ENCODE measurements at places on chromosomes 3 and 15.
A peak's percentile ranks its signal among the peaks of the same experiment; 100 is the strongest.

- no peak for DNase-seq
Measured at GRCh38 chr3:63441262-63441661, 163.2 kb downstream of the SYNPR start.

DNA sequence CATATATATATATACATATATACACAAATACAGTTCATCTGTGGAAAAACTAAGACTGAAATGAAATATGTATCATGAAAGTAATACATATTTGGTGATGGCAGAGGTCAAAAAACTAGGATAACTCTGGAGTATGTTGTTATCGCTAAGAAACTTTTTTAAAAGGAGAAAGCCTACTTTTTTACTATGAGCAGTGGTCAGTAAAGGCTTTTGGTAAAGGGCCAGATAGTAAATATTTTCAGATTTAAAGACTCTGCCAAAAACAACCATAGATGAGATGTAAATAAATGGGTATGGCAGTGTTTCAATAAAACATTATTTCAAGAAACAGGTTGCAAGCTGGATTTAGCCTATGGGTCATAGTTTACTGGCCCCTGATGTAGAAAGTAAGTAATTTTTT lies 93.8 kb upstream of the TGFBR2 start:
- DNase-seq = no peak

GRCh38 chr3:100966807-100967206 lies 26.4 kb downstream of the ABI3BP start:
- DNase-seq = peak; percentile 71

DNA sequence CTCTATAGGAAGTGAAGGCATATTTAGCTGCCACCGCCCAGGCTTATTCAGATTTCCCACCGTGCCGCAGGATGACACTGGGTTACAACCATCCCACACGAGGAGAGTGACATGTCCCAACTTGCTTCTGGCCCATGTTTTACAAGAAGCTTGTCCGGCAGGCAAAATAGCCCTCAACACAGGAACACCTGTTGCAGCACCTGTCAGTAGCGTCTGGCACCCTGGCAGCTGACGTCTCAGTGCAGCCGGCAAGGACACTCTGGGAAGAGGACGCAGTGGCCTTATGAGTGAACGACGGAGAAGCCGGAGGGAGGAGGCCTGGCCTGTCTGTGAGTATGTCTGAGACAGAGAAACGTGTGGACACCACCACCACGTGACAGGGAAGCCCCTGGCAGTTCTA lies 32.1 kb downstream of the FAM174B start:
- no peak for DNase-seq

DNA sequence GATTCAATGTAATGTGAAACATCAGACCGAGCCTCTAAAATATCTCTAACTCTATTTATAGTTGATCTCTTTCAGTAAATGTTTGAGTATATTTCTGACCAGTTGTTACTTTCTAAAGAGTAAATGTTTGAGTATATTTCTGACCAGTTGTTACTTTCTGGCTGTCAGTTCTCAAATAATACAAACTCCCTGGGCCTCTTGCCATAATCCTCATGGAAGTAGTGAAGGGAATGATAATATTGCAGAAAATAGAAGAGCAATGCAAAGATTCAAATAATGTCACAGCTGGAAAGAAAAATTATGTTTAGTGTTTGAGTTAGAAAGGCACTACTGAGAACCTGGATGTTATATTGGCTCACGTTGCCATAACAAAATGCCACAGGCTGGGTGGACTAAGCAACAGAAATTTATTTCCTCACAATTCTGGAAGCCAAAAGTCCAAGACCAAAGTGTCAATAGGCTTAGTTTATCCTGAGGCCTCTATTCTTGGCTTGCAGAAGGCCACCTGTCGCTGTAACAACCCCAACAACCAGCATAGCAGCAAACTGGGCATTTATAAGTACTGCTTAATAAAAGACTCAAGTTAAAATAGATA lies 470.6 kb upstream of the BCHE start:
- DNase-seq = no peak

GRCh38 chr3:108287146-108287545 lies 9.2 kb upstream of the HHLA2 start:
- DNase-seq = no peak

DNA sequence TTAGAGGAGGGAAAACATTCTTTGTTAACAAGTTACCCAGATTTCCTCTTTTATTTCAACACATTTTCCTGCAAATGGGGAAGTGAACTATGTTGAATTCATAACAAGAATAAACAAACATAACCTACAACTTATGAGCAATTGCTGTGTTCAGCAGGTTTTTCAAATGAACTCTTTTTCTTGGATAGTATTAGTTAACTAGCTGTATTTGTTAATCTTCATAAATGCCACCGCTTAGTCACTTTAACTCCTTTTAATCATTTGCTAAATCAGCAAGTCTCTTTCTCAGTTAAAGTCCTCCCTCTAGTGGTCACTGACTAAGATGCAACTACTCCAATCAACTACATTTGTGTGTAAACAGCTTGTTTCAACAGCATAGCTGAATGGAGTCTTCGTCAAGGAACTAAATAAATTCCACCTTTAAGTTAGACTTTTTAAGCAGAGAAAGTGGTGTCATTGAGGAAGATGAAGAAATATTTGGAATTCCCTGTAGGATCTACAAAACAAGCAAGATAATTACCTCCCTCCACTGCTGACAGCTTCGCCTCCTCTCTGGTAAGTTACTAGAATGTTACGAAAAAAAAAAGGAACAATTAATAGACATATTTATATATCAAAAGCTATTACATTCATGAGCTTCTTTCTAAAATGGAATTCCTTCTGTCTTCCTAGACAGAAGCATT lies 1122.0 kb downstream of the ROBO1 start:
- peak; percentile 66 for DNase-seq

GRCh38 chr15:100096700-100097099 lies 245.1 kb downstream of the ADAMTS17 start:
- no peak for DNase-seq

DNA sequence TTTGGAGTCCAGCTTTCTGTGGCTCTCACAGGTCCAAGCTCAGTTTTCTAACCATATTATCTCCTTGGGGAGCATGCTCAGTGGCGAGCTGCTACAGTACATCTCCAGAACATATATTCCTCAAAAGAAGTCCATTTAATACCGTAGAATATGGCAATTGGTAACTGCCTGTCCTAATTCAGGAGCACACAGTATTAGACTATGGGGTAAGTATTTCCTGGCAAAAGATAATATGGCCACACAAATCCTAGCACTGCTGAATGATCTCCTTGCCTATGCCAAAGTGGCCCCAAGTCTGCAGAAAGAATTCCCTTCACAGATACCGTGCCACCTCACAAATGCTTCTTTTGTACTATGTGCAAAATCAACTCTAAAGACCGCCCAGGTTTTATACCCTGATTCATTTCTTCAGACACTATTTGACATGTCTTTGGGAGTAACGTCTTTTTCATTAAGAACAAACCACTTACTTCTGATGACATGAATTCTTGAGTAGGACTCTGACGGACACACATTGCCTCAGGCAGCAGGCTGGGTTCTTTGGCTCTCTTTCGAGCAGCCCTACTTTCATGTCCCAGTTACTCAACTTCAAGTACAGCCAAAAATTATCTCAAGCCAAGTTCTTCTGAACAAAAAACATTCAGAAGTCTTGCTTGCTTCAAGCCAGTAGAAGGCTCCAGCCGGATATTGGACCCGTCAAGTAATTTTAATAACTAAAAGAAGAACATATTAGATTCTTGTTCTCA lies 368.3 kb upstream of the DCBLD2 start:
- DNase-seq = no peak

GRCh38 chr15:27681038-27681437 lies 418.1 kb downstream of the OCA2 start:
- no peak for DNase-seq

GRCh38 chr3:144105542-144105941 lies 133.9 kb downstream of the DIPK2A start:
- no peak for DNase-seq

GRCh38 chr15:90062023-90062442 lies 40.2 kb downstream of the IDH2 start:
- peak; percentile 51 for DNase-seq

All from fibroblast of upper back skin (primary cell).